GM23338 (cell line): ENCODE measurements at places on chromosomes 16 and 17. TPM values are rescaled to one million over a fixed set of nuclear protein-coding genes. Genes with fewer than 3 reads are reported as not detected.

DNA sequence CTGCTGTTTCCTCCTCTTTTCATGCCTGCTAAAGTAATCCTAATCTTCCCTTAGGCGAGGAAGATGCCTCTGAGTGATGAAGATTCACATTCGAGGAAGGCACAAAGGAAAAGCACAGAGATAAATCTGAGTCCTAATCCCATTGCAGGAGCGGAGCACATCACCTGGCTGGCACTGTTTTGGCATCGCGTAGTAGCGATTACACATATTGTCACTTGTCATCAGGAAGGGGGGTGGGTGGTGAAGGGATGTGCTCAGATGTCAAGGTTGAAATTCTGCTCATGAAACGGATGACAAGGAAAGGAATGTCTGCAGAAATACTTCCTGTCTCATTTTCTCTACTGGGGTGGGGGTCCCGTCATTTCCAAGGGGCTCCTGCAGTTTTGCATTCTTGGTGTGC is 363.1 kb upstream of the EEF2KMT start:
- no peak for DNase-seq

DNA sequence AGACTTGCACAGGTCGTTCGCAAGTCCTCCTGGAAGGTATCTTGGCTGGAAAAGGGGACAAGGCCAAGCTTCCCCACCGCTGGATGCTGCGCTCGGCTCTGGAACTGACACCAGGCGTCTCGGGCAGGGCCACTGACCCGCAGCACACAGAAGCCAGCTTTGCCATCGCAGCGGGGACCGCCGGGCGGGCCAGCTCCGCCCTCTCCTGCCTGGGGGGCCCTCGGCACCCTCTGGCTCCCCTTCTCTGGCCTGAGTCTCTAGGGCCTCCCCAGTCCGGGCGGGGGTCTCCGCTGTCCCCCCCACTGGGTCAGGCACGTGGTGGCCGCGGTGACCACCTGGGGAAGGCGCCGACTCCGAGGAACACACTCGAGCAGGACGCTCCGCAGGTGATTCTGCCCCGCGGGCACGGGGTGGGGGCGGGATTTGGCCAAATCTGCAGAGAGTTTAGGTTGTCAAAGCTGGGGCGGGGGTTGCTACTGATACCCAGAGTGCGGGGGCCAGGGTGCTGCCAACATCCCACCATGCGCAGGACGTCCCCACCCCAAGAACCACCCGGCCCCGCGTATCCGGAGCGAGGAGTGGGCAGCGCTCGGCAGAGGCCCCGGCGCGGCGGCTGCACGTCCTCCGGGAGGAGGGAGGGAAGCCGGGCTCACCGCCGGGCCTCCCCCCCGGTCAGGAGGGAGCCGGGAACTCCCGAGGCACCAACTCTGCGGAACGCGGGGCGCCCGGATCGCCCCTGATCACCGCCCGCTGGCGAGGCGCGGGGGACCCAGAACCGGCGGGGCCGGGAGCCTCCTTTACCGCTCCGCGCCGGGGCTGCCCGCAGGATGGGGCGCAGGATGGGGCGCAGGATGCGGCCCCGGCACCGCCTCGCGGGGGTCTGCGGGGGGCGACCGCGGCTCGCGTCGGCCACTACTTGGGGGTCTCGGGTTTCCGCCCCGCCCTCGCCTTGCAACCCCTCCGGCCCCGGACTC is 744 bp upstream of the METRNL start:
- DNase-seq: no peak

- DNase-seq: no peak
These were observed 116.0 kb downstream of the CYLD start for GRCh38 chr16:50857881-50858280.

- peak; percentile 81 for DNase-seq
These were observed 41.8 kb downstream of the IL4R start for GRCh38 chr16:27355610-27356009.

- DNase-seq: no peak
These were observed 208.1 kb downstream of the ABCC12 start for GRCh38 chr16:47947723-47948122.

- DNase-seq: no peak
These were observed 221.1 kb downstream of the MRTFB start for GRCh38 chr16:14292051-14292825.

DNA sequence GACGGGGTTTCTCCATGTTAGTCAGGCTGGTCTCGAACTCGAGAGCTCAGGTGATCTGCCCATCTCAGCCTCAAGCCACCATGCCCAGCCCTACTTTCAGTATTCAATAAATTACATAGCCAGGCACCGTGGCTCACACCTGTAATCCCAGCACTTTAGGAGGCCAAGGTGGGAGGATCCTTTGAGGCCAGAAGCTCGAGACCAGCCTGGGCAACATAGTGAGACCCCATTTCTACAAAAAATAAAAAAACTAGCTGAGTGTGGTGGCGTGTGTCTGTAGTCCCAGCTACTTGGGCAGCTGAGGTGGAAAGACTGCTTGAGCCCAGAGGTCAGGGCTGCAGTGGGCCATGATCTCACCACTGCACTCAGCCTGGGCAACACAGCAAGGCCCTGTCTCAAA is 8.2 kb downstream of the MIEN1 start:
- no peak for DNase-seq

DNA sequence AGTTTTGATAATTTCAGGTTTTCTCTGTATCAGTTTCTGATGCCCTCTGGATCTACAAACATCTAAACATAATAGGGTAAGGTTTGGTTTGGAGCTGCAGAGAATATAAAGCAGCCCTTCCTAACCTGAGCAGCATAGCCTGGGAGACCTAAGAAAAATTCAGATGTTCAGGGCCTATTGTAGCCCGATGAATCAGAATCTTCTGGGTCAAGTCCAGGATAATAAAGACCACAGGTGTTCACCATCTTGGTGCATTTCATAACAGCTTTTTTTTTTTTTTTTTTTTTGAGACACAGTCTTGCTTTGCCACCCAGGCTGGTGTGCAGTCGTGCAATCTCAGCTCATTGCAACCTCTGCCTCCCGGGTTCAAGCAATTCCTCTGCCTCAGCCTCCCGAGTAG is 19.7 kb upstream of the ARHGAP17 start:
- DNase-seq: no peak

DNA sequence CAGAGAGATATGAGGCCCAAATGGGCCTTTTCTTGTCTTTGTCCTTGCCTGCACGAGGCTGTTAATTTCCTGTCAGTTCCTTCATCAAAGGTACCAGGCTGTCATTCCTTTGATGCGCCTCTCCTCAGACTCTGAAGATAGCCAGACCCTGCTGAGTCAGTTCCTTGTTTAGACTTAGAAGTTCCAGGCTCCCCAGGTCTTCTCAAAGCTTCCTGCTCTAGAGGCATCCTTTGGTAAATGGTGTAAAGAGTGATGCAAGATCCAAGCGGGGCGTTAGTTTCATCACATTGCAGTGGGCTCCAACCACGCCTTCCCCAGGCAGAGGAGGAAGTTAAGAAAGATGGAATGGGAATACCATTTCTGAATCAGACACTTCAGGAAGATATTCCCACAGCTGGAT is 4.0 kb upstream of the CDH11 start:
- no peak for DNase-seq

DNA sequence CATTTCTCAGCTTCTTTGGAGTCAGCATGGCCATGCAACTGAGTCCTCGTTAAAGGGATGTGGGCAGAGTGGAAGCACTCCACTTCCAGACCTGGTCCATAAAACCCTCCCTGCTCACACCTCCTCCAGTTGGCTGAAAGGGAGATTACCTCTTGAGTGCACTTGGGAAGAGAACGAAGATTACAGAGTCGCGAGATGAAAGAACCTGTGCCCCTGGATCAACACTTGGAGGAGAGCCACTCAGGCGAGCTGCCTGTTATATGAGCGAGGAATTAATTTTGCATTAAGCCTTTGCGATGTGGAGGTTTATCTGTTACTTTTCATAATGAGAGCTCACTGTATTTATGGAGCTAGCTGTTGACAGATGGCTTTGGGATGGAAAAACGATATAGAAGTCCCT is 147.9 kb downstream of the MAF start:
- DNase-seq: no peak

DNA sequence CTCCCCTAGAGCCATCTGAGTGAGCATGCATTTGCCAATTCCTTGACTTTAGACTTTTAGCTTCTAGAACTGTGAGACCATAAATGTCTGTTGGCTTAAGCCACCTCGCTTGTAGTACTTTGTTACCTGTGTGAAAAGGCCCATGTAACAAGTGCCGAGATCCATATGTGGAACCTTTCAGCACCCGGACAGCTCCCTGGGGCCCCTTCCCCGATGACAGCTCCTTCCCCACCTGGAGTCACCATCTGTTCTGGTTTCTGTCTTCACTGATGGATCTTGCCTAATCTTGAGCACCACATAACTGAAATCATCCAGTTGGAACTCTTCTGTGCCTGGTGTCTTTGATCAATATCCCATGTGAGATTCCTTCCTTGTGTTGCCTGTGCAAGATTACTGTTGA is 78.9 kb upstream of the EEF2KMT start:
- DNase-seq: peak; percentile 53

- no peak for DNase-seq
These were observed 74.8 kb downstream of the UTP18 start for GRCh38 chr17:51335006-51335590.

DNA sequence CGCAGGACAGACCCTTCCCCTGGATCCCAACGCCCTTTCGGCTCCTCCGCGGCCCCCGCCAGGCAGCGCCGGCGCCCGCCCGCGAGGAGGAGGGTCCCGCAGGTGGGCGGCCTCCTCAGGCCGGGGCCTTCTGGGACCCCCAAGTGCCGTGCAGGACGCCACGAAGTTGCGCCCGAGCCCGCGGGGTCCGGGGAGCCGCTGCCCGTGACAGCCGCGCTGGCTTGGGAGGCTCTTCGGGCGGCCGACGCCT is 504 bp downstream of the ERN1 start:
- peak; percentile 45 for DNase-seq

Gene RHBDL1
- total RNA-seq: 10.1 and 11.5 TPM in 2 replicates

Gene VWA3A
- total RNA-seq: 0.45 TPM in 1 of 2 replicates, not detected in the other

Gene HYDIN
- total RNA-seq: 5.1 and 7.7 TPM in 2 replicates

Gene HSF5
- total RNA-seq: 0.23 and 0.24 TPM in 2 replicates
